Activated naive CD8-positive, alpha-beta T cell treated with anti-CD3 and anti-CD28 coated beads for 36 hours (primary cell): ENCODE measurements at places on chromosomes 5 and 9. TPM values are rescaled to one million over a fixed set of nuclear protein-coding genes. Genes with fewer than 3 reads are reported as not detected.
A peak's percentile ranks its signal among the peaks of the same experiment; 100 is the strongest.

Gene MAMDC4
- total RNA-seq = 12.6 TPM

Gene ZBED3
- 6.3 TPM for total RNA-seq

Gene KCNIP1
- not detected for total RNA-seq

Gene CDC25C
- total RNA-seq = 8.7 TPM

Gene GFPT2
- 0.18 TPM for total RNA-seq

Gene STPG3
- total RNA-seq = not detected

Gene CCL21
- total RNA-seq = not detected

Gene VLDLR
- 9.3 TPM for total RNA-seq

Gene ERAP2
- 44.8 TPM for total RNA-seq

DNA sequence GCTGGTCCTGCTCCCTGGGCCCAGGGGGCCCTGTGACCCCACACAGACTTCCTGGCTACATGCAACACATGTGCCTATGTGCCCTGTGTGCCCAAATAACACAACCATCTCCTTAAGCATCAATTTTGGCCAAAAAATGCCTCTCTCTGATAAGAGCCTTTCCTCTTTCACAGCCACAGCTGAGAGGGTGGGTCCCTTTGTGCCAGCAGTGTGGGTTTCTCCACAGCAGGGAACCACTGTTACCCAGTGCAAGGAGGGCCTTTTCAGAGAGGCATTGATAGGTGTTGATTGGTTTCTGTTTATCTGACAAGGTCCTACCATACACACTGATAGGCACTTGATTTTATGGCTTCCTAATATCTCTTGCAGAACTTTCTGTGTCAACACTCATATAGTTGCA is 42.7 kb downstream of the SYK start:
- no peaks in the 10 kb centered on the region for H3K4me1 ChIP-seq
- H3K27ac ChIP-seq = no peak overlapping the region
- H3K4me3 ChIP-seq = no peak overlapping the region

DNA sequence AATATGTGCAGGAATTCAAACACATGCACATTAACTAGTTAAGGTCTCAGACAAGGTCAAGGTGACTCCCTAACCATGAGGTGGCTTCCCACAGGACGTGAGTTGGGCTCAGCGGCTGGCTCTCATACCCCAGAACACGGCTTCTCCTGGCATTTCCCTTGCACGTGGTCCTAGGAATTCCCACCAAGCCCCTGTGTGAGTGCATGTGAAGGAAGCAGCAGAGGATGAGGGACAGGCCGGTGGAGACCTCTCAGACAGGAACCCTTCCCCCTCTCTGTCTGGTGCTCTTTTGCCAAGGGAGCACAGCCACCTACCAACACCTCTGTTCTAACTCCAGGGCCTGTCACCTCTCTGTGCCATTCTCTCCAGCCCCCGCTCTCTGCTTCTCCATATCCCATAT is 271.0 kb downstream of the FSTL4 start:
- H3K27ac ChIP-seq = no peak overlapping the region
- no peak overlapping the region for H3K4me3 ChIP-seq
- DNase-seq = no peak
- no peaks in the 10 kb centered on the region for H3K36me3 ChIP-seq
- no peaks in the 10 kb centered on the region for H3K4me1 ChIP-seq

GRCh38 chr9:34419716-34420504 is 38.5 kb downstream of the FAM219A start:
- DNase-seq = no peak
- no peak overlapping the region for H3K27ac ChIP-seq
- H3K36me3 ChIP-seq = no peaks in the 10 kb centered on the region
- no peaks in the 10 kb centered on the region for H3K4me1 ChIP-seq

- no peak for DNase-seq
- H3K36me3 ChIP-seq = peaks cover 46% of the 10 kb centered on the region
- peaks cover 29% of the 10 kb centered on the region for H3K4me1 ChIP-seq
- no peak overlapping the region for H3K4me3 ChIP-seq
- no peak overlapping the region for H3K27ac ChIP-seq
These were observed 58.1 kb downstream of the OXCT1 start for GRCh38 chr5:41812156-41812555.

DNA sequence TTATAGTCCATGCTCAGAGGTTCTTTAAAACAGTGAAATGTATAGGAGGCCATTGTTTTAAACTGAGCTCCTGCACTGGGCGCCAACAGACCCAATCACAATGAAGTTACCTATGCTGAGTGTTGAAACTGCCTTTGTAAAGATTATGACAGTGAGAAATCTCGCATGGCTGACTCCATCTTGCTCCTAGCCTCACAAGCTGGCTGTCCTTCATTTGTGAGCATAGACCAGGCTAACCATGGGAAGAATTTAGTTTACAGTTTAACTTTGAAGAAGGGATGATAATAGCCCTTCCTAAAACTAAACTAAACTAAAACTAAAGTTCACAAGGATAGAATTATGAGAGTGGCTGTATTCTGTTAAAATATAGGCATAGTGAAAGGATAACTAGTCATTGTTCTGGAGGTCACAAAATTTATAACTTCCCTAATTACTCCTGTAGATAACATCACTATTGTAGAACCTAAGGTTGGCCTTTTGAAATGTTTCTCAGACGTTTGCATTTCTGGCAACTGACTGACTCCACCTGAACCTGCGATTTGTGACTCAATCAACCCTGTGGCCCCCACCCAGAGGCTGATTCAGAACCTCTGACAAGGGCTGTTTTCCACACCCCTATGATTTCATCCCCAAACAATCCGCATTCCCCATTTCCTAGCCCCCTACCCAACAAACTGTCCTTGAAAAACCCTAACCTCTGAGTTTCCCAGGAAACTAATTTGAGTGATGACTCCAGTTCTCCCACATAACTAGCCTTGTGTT is 59.1 kb downstream of the HMHB1 start:
- no peaks in the 10 kb centered on the region for H3K36me3 ChIP-seq
- no peak for DNase-seq
- H3K27me3 ChIP-seq = peaks cover 3% of the 10 kb centered on the region
- no peaks in the 10 kb centered on the region for H3K4me1 ChIP-seq

DNA sequence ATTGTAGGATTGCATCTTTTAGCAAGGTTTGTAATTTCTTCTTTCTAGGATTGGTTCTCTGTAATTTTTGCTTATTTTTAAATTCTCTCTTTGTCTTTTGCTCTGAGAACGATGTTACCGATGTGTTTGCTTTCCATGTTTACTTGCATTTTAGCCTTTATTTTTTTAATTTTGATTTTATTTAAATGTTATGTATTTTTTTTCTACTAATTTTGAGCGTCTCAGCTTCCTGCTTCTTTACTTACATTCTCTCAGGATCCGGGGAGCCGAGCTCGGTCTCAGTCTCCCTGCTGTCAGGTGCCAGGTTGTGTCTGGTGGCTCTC is 20.9 kb downstream of the ANXA2R start:
- peak overlapping the region; percentile 98 for H3K27ac ChIP-seq
- peaks cover 35% of the 10 kb centered on the region for H3K4me1 ChIP-seq
- H3K27me3 ChIP-seq = no peaks in the 10 kb centered on the region
- peak overlapping the region; percentile 95 for H3K4me3 ChIP-seq

DNA sequence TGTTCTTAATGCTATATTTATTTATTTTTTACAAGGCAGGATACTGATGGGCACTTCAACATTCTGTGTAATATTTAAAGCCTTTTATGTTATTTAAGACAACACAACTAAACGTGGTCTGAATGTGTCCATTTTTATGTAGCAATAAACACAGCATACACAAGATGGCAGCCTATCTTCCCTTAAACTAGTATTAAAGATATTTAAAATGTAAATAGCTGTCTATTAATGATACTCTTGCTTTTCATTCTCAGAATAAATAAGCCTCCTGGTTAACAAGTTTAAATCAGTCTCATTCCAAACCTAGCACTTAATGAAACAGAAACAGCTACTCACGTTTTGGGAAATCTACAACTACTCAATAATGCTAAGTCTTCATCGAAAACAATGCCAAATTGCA is 315.7 kb downstream of the MCTP1 start:
- no peak overlapping the region for H3K4me3 ChIP-seq
- DNase-seq = no peak
- H3K27ac ChIP-seq = no peak overlapping the region

DNA sequence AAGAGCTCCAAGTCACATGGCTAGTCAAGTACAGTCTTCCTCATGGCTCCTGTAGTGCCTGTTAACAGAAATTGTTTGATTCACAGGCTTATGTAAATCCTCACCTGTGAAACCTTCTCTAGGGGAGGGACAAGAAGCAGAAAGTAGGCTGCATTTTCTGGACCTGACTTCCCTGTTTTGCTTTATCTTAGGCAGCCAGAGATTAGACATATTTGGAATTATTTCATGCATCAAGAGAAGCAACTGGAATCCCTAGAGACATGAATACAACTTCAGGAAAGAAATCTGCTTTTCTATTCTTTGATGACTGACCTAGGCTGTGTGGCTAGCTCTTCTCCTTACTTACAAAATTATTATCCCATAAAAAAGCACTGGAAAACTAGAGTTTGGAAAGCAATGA is 52.3 kb downstream of the CAST start:
- H3K4me3 ChIP-seq = no peak overlapping the region
- DNase-seq = no peak
- H3K36me3 ChIP-seq = peaks cover 13% of the 10 kb centered on the region
- no peak overlapping the region for H3K27ac ChIP-seq
- H3K4me1 ChIP-seq = peaks cover 15% of the 10 kb centered on the region

GRCh38 chr5:41115281-41115680 is 44.1 kb upstream of the MROH2B start:
- H3K4me1 ChIP-seq = no peaks in the 10 kb centered on the region
- H3K27ac ChIP-seq = no peak overlapping the region
- H3K36me3 ChIP-seq = no peaks in the 10 kb centered on the region
- H3K4me3 ChIP-seq = no peak overlapping the region
- no peak for DNase-seq
- no peaks in the 10 kb centered on the region for H3K27me3 ChIP-seq

GRCh38 chr9:26077860-26078259 is 399.6 kb upstream of the TUSC1 start:
- no peaks in the 10 kb centered on the region for H3K27me3 ChIP-seq
- DNase-seq = no peak
- H3K4me3 ChIP-seq = no peak overlapping the region
- H3K36me3 ChIP-seq = no peaks in the 10 kb centered on the region
- H3K27ac ChIP-seq = no peak overlapping the region

- DNase-seq = no peak
- H3K27ac ChIP-seq = no peak overlapping the region
- H3K4me1 ChIP-seq = no peaks in the 10 kb centered on the region
- H3K27me3 ChIP-seq = no peaks in the 10 kb centered on the region
These were observed 209.3 kb downstream of the ROR2 start for GRCh38 chr9:91740701-91741100.

DNA sequence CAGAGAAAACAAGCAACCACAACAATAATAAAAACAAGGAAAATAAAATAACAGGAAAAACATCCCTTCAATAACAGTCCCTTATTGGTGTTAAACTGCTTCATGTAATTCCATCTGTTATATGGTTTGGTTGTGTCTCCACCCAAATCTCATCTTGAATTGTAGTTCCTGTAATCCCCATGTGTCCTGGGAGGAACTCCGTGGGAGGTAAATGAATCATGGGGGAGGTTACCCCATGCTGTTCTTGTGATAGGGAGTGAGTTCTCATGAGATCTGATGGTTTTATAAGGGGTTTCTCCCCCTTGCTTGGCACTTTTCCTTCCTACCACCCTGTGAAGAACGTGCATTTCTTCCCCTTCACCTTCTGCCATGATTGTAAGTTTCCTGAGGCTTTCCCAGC is 369.8 kb downstream of the TMEM232 start:
- no peak overlapping the region for H3K4me3 ChIP-seq
- H3K4me1 ChIP-seq = no peaks in the 10 kb centered on the region
- no peaks in the 10 kb centered on the region for H3K27me3 ChIP-seq

DNA sequence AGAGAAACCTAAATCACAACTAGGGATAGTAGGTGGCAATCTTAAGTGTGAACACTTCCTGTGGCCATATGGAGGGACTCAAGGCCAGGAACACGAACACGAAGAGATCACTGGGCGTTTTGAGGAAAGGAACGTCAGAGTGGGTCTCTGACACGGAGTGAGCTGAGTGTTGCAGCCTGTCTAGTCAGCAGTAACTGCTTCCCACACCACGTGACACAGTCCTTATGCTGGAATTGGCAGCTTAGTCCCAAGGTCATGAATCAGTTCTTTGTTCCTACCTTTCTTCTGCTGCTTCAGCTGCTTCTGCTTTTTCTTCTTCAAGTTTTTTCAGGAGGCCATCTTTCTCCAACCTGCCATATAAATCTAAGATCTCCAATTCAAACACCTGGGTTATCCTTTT is 18.2 kb downstream of the SPACA9 start:
- H3K36me3 ChIP-seq = peaks cover 4% of the 10 kb centered on the region
- H3K4me3 ChIP-seq = no peak overlapping the region
- H3K27me3 ChIP-seq = no peaks in the 10 kb centered on the region
- peaks cover 7% of the 10 kb centered on the region for H3K4me1 ChIP-seq
- H3K27ac ChIP-seq = no peak overlapping the region

DNA sequence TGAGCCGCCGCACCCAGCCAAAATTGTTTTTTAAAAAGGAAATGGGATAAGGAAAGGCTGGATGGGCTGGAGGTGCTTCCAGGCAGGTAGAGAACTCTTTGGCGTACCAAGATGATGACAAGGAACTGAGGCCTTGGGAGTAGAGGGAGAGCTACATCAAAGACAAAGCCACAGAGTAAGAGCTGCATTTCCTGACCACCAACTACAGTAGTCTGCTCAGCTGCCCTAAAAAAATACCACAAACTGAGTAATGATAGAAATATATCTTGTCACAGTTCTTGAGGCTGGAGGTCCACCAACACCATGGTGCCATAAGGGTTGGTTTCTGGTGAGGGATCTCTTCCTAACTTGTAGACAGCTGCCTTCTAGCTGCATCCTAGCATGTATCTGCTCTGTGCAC is 8.2 kb downstream of the OR1K1 start:
- H3K36me3 ChIP-seq = peaks cover 9% of the 10 kb centered on the region
- H3K27me3 ChIP-seq = no peaks in the 10 kb centered on the region
- H3K4me1 ChIP-seq = peaks cover 19% of the 10 kb centered on the region
- DNase-seq = no peak

DNA sequence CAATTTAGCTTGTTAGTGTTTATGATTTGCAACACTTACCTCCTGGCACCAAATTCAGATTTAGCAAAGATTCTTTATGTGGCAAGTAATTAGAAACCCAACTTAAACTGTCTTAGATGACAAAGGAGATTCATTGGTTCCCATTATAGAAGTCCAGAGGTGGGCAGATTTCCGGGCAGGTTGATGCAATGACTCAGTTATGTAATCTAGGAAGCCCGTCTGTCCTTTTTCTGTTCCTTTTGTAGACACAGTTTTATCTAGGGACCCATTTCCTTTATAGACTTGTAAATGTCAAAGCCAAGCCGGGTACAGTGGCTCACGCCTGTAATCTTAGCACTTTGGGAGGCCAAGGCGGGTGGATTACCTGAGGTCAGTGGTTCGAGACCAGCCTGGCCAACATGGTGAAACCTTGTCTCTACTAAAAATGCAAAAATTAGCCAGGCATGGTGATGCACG is 20.3 kb upstream of the ANKRD33B start:
- no peak for DNase-seq
- H3K36me3 ChIP-seq = no peaks in the 10 kb centered on the region
- H3K27ac ChIP-seq = no peak overlapping the region

GRCh38 chr9:94827584-94828304 is 101.2 kb downstream of the AOPEP start:
- DNase-seq = no peak
- H3K36me3 ChIP-seq = peaks cover 29% of the 10 kb centered on the region
- H3K4me1 ChIP-seq = no peaks in the 10 kb centered on the region
- H3K27me3 ChIP-seq = no peaks in the 10 kb centered on the region
- no peak overlapping the region for H3K4me3 ChIP-seq

GRCh38 chr5:129767927-129768380 is 20.1 kb downstream of the MINAR2 start:
- no peak overlapping the region for H3K27ac ChIP-seq
- peaks cover 9% of the 10 kb centered on the region for H3K27me3 ChIP-seq
- H3K36me3 ChIP-seq = no peaks in the 10 kb centered on the region
- H3K4me1 ChIP-seq = peaks cover 5% of the 10 kb centered on the region
- peak; percentile 53 for DNase-seq

- H3K36me3 ChIP-seq = no peaks in the 10 kb centered on the region
- no peak overlapping the region for H3K4me3 ChIP-seq
These were observed 270.7 kb upstream of the PAPPA start for GRCh38 chr9:115882911-115883310.
